ENCODE measurements at places on chromosomes 5 and 9.

DNA sequence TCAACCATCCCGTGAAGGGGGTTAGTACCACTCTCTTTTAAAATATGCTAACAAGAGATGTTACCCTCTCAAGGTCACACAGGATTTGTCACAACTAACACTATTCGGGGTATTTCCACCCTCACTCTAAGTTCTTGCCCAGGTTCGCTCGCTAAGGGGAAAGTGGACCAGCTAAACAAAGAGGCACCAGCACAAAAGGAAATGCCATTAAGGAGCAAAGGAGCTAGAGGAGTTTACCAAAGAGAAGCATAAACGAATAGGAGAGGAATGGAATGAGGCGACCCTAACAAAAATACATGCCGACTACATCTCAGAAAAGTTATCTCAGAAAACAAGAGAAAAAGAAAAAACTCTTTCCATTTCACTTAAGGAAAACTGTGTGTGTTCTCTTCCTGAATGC is 170.9 kb downstream of the DCP2 start:
- DNase-seq: no peak
- peaks cover 16% of the 10 kb centered on the region for H3K4me1 ChIP-seq
- no peaks in the 10 kb centered on the region for H3K27me3 ChIP-seq

DNA sequence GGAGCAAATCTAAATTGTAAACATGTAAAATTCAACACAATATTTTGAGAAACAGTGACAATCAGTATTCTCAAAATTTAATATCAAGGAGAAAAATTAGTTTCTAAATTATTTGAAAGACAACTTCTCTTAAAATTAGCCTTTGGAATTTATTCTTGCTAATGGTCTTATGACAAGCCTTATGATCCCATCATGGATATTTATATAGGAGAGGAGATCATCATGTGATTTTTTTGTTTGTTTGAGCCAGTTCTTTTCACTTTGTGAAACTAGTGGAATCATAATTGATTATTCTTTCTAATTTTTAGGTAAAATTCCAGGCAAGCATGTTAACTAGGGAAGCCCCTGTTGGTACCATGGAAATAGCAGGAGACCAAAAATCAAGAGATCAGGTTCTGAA is 24.7 kb downstream of the DMXL1 start:
- H3K36me3 ChIP-seq: peaks cover 26% of the 10 kb centered on the region
- no peaks in the 10 kb centered on the region for H3K4me1 ChIP-seq
- H3K27me3 ChIP-seq: no peaks in the 10 kb centered on the region
- H3K4me3 ChIP-seq: no peak overlapping the region
- DNase-seq: no peak

DNA sequence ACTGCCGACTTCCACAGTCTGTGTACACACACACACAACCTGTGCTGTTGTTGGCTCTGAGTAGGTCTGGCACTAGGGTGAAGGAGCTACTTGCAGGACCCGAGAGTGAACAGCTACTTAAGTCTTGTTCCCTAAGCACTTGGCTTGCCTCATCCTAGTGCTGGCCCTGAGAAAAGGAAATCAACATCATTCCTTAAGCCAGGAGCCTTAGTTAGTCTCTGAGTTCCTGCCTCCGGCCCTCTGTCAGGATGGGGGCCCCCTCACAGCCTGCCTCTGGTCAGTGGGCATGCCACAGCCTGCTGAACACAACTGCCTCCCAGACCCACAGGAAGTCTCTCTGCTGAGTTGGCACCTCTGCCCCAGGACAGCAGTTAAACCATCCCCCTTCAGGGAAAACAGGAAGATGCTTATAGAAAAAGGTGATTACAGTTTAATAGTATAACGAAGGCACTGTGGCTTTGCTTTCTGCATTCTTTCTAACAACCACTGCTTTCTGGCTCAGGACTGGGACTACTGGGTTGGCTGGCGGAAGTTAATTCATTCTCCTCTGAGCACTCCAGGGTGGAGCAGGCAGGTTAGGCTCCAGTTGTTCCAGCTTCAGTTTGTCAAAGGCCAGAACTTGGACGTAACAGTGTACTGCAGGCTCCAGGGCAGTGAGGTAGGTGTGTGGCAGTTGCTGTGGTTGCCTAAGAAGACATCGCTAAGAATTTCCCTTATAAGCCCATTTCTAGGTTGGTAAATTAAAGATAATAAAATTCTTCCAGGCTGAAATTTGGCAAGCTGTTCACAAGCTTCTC is 2.8 kb downstream of the MAMDC2 start:
- no peak for DNase-seq
- H3K36me3 ChIP-seq: no peaks in the 10 kb centered on the region
- H3K27me3 ChIP-seq: no peaks in the 10 kb centered on the region
- H3K27ac ChIP-seq: peak overlapping the region; percentile 55
- peaks cover 11% of the 10 kb centered on the region for H3K4me1 ChIP-seq

DNA sequence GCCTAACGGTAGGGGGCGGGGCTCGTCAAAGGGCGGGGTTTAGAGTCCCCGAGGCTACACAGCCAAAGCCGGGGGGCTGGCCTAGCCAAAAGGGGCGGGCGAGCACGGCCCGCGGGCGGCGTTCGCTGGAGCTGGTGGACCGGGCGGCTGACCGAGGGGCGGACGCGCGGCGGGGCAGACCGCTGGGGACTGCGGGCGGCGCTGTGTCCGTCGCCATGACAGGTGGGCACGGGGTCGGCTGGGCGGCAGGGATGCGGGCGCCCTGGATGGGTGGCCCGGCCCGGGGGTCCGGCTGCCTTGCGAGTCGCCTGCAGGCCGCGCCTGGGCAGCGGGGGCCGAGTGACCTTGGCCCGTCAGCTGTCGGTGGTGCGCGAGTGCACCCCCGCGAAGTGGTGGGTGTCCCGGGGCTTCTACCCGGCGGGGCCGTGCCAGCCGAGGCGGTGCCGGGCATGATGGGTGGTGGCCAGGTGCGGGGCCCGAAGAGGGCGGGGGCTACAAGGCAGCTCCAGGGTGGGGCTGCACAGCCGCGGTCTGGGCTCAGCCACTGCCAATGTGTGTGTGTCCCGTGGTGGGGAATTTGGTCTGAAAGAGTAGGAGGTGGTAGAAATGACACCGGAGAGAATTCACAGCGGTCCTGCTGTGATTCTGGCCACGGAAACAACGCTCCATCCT is at the start of gene CARD19:
TSS of gene CARD19 (plus strand) at position 87 of the 672 bp plus-strand sequence. CDS start at position 216, 129 bp downstream.
- peak; percentile 73 for DNase-seq
- no peaks in the 10 kb centered on the region for H3K36me3 ChIP-seq
- H3K4me3 ChIP-seq: peak within 1 kb of the TSS; percentile 51
- peaks cover 53% of the 10 kb centered on the region for H3K4me1 ChIP-seq

- H3K4me1 ChIP-seq: no peaks in the 10 kb centered on the region
- no peak for DNase-seq
- no peak overlapping the region for H3K27ac ChIP-seq
- no peaks in the 10 kb centered on the region for H3K27me3 ChIP-seq
- H3K4me3 ChIP-seq: no peak overlapping the region
Measured at GRCh38 chr5:80623999-80624398, 30.5 kb upstream of the MSH3 start.

DNA sequence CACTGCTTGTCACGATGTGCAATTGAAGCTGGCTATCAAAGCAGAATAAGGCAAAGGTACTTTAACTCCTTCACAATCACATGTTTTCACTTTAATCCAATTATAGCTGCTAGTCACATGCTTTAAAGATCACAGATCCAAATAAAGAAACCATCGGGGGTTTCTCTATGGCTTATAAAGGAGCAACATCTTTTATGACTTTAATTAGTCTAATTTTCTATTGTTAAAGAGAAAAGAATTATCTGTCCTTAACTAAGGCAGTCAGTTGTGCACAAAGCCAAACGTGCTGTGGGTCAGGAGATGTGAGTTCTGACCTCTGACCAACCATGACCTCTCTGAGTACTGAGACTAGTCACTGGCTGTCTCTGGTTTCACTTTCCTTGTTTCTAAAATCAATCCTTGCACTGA is 561.1 kb downstream of the RAB3C start:
- H3K27ac ChIP-seq: peak overlapping the region; percentile 39
- H3K4me3 ChIP-seq: no peak overlapping the region
- H3K4me1 ChIP-seq: no peaks in the 10 kb centered on the region
- no peaks in the 10 kb centered on the region for H3K27me3 ChIP-seq

DNA sequence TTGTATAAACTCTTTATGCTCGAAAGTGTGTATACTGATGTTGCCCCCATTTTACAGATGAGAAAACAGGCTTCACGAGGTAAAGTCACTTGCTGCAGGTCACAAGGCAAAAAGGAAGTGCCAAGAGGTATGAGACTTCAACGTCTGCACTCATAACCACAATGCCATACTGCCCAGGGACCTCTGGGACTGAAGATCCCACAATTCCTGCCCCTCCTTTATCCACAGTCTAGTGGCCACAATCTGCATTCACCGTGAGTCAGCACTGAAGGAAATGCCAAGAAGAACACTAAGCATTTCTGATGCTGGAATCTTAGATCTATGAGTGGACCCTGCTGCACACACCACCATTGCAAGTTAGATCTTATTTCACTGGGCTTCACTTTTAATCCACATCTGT is 37.3 kb downstream of the MED27 start:
- no peak overlapping the region for H3K4me3 ChIP-seq
- H3K27me3 ChIP-seq: no peaks in the 10 kb centered on the region
- H3K4me1 ChIP-seq: peaks cover 8% of the 10 kb centered on the region
- no peaks in the 10 kb centered on the region for H3K36me3 ChIP-seq
- no peak for DNase-seq
- no peak overlapping the region for H3K27ac ChIP-seq

DNA sequence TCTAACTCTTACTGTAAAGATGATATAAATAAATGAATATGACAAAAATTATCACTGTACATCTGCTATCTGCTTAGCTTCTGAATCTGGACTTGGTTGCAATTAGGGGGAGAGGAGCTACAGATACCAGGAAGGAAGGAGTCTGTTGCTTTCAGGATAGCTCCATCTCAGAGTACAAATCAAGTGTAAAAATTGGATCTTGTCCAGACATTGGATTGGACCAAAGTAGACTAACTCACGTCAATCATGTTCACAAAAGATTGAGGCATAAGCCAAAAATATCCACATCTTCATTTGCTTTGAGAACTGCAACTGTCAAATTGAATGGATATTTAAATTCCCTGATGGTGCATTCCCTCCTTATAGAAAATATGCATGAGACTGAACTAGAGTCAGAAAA is 8.8 kb upstream of the OR1Q1 start:
- no peaks in the 10 kb centered on the region for H3K36me3 ChIP-seq
- DNase-seq: no peak

DNA sequence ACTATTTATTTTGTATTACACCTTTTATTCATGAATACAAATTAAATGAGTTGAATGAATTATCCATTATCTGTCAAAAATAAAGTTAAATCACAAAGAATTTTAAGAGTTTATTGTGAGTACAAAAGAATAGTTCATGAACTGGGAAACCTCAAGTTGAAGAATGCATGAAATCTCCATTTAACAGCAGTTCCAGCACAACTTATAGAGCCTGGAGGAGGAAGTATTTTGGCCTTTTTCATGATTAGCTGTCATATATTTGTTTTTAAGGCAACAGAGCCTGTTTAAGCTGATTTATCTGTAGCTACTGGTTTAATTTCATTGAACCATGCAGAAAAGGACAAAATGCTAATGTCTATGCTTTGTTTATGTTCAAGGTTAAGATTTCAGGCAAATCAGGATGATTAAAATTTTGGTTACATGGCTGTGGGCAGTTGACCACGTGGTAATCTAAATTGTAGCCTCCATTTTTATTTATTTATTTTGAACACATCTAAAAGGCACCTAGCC is 12.2 kb downstream of the SPINK1 start:
- no peaks in the 10 kb centered on the region for H3K27me3 ChIP-seq
- H3K36me3 ChIP-seq: no peaks in the 10 kb centered on the region
- no peaks in the 10 kb centered on the region for H3K4me1 ChIP-seq
- H3K27ac ChIP-seq: no peak overlapping the region
- DNase-seq: no peak

DNA sequence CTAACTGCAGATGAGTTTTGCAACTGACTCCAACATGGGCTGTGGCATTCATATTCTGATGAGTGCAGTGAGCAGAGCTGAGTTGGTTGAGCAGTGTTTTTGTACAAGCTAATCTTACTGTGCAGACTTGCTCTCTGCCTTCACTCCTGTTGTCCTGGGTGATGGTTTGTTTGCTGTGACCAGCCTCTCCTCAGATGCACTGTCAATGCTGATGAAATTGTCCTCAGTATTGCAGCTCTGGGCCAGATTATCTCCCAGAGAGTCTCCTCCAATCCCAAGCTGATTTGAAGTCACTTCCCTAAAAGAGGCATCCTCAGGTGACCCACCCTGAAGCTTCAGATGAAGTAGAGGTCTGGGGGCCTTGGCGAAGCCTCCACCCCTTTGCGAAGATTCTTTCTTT is 581.8 kb downstream of the ACTL7B start:
- DNase-seq: no peak
- no peaks in the 10 kb centered on the region for H3K36me3 ChIP-seq
- H3K4me3 ChIP-seq: no peak overlapping the region
- H3K27me3 ChIP-seq: no peaks in the 10 kb centered on the region
- no peak overlapping the region for H3K27ac ChIP-seq
- no peaks in the 10 kb centered on the region for H3K4me1 ChIP-seq

DNA sequence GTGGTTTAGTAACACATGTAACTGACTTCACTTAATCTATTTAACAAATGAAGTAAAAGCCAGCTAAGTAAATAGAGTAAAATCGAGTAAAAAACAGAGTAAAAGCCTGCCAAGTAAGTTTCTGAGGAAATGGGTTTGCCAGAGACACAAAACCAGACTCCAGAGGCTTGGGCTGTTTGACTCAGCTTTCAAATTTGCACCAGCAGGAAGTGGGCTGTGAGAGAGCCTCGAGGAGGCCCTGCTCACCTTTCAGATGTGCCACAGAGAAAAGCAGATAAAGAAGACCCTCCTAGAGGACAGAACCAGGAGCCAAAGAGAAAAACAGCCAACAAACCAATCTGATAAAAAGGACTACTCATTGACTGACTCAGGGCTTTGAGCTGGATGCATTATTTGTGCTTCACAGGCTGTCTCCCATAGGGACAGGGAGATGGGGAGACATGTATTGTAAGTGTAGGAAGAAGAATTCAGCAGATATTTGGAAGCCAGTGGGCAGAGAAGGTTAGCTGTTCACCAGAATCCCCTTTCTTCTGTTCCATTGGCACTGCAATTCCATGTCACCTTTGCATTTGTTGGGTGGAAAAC is 14.4 kb upstream of the AMACR start:
- DNase-seq: no peak
- no peaks in the 10 kb centered on the region for H3K36me3 ChIP-seq
- H3K27ac ChIP-seq: no peak overlapping the region
- H3K4me1 ChIP-seq: no peaks in the 10 kb centered on the region
- H3K27me3 ChIP-seq: no peaks in the 10 kb centered on the region

DNA sequence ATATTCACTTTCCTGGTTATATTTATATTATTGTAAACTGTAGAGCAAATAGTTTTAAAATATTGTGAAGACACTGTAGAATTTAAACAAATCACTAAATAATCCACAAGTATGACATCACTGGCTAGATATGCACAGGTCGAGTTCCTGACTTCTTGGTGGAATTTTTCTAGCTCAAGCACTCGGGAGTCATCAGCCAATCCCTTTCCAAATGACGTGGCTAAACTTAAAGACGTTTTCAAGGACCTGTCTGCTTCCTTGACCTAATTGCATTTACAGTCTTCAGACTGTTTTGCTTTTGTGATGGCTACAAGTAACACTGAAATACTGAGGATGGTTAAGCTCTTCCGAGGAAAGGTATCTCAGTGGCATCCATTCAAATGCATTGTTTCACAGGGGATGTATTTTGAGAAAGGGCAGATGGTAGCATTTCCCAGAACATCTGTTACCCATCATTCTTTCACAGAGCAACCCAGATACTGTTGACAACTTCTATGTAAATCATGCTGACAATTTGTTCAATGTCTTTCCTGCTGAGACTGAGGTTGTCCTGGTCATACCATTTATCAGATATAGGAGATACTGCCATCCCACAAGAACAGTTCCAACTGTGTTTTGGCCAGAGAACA is 262.8 kb downstream of the CDH10 start:
- no peaks in the 10 kb centered on the region for H3K4me1 ChIP-seq
- H3K4me3 ChIP-seq: no peak overlapping the region
- H3K36me3 ChIP-seq: no peaks in the 10 kb centered on the region
- no peaks in the 10 kb centered on the region for H3K27me3 ChIP-seq
- no peak overlapping the region for H3K27ac ChIP-seq

All from heart left ventricle (tissue), 16 donors.